Psoas muscle (tissue), 8 donors: ENCODE measurements at places on chromosomes 2 and 18. TPM values are rescaled to one million over a fixed set of nuclear protein-coding genes. Genes with fewer than 3 reads are reported as not detected.

The MAL gene
- polyA plus RNA-seq, result 0.95 TPM

The INHA gene
- polyA plus RNA-seq, result 0.18 TPM

The RESP18 gene
- not detected for polyA plus RNA-seq

The ANKRD53 gene
- polyA plus RNA-seq, result 0.36 TPM

The RGPD3 gene
- polyA plus RNA-seq, result 0.35 TPM

The SPDYA gene
- not detected for polyA plus RNA-seq

The FOXI3 gene
- not detected for polyA plus RNA-seq

The ZNF385B gene
- 24.9 TPM for polyA plus RNA-seq

The B4GALT6 gene
- polyA plus RNA-seq, result 6.7 TPM

The C1QL2 gene
- 0.03 TPM for polyA plus RNA-seq

The ARL6IP6 gene
- 7.3 TPM for polyA plus RNA-seq

The ANKRD44 gene
- polyA plus RNA-seq, result 0.93 TPM

The PLEKHH2 gene
- 0.38 TPM for polyA plus RNA-seq

The MERTK gene
- polyA plus RNA-seq, result 1.2 TPM

The FBXO15 gene
- polyA plus RNA-seq, result not detected

The RAPGEF4 gene
- polyA plus RNA-seq, result 0.61 TPM
